Endodermal cell (in vitro differentiated cells): ENCODE measurements at places on chromosomes 1 and 21. TPM values are rescaled to one million over a fixed set of nuclear protein-coding genes. Genes with fewer than 3 reads are reported as not detected.
A peak's percentile ranks its signal among the peaks of the same experiment; 100 is the strongest.

DNA sequence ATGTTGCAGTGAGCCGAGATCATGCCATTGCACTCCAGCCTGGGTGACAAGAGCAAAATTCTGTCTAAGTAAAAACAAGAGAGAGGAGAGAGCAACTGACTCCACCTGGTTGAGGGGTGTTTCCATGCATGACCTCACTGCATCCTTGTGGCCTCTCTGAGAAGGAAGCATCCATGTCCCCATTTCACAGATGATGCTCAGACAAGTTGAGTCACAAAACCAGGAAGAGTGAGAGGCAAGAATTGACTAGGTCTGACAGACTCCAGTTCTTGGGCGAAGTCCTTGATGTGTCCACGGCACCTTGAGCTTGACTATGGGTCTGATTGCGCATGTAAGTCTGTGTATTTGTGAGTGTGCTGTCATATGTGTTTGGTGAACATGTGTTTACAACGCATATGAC, 105.8 kb downstream of the LACTBL1 start:
- no peak for DNase-seq

GUCA2A gene
- 1.9 and 2.3 TPM in 2 replicates for total RNA-seq

- peak; percentile 62 for DNase-seq
Observed at GRCh38 chr1:87149241-87150041, 179.2 kb upstream of the LMO4 start.

GRCh38 chr1:97909266-97909665, 11.6 kb downstream of the DPYD start:
- DNase-seq, result no peak

DNA sequence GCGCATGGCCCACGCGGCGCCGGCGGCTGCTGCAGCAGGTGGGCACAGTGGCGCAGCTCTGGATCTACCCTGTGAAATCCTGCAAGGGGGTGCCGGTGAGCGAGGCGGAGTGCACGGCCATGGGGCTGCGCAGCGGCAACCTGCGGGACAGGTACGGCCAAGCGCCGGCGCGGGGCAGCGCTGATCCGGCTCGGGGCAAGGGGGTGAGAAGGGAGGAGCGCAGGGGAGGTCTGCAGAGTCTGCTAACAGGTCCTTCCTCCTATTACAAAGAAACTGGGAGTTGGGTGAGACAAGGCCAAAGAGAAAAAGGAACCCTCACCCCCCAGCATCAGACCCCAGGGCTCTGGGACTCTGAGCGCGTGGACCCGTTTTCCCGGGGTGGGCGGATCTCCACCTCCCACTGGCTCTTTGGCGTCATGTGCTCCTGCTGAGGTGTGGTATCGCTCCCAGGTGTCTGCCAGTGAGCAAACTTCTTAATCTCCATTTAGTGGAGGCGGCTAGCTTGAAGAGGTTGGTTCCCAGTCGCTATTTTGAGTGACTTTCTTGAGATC, 431 bp downstream of the MTARC1 start:
- DNase-seq, result peak; percentile 90

NOS1AP gene
- 5.0 to 8.4 TPM (median 5.9 TPM) in 3 replicates for total RNA-seq
